ENCODE measurements at places on chromosomes 4 and X. TPM values are rescaled to one million over a fixed set of nuclear protein-coding genes. Genes with fewer than 3 reads are reported as not detected.

DNA sequence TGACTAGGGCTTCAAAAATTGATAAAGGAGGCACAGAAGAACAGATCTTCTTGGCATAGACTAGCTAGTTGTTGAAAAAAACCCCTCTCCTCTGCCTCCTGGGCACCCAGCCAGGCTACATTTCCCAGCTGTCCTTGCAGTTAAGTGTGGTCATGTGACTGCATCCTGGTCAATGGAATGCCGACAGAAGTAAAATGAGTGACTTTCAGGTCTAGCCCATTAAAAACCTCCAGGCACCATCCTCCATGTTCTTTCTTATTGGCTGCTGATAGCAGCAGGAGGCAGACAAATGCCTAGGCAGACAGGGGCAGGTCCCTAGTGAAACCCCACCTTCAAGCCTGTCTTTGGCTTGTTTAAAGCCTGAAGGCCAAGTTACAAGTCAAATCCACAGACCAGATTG is 35.3 kb downstream of the ATXN3L start:
- no peak for DNase-seq

- DNase-seq, result no peak
These were observed 67.9 kb downstream of the HAUS3 start for GRCh38 chr4:2174061-2174460.

DNA sequence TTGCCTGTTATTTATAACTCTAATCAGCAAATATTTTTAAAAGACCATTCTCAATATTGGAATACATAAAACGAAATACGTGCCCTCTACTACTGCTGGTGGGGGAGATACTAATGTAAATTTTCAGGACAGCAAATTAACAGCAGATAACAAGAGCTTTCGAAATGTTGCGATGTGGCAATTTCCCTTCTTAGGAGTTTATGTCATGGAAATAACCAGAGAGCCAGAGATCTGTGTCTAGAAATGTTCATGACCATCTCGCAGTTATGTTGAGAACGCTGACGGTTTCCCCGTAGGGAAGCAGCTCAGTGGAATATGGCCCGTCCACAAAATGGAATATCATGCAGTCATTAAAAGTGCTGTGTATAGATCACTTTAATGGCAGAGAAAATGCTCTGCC is 238.4 kb upstream of the PSAPL1 start:
- no peak for DNase-seq

POF1B gene
- total RNA-seq, result not detected

SAGE1 gene
- total RNA-seq, result not detected

DNA sequence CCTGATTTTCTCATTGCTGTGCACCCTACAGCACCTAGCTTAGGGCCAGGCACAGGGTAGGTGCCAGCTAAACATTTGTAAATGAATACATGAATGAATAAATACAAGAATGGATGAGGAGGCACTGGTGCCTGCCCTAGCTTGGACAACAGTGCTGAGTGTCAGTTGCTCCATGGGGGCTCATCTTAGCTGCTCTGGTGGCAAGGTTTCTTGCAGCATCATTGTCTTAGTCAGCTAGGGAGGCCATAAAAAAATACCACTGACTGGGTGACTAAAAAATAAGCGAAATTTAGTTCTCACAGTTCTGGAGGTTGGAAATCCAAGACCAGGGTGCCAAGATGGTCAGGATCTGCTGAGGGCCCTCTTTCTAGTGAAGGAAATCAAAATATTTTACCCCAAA is 31.2 kb downstream of the TMEM31 start:
- no peak for DNase-seq

OCRL gene
- 34.3 TPM for total RNA-seq

DNA sequence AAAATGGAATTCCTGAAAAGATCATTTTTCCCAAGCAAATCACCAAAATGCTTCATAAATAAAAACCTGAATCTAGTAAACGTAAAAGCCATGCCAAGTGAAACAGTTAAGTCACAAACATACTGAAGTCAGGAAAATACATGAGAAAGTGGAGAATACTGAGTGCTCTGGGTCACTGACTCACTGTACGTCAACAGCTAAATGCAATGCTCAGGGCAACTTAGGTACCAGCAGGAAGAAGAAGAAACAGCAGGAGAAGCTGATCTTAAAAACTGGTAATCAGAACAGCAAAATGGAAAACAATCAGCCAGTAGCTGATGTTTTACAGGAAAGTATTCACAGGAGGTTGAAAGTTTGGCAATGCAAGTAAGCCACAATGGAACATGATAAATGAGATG is 252.6 kb upstream of the ETNPPL start:
- no peak for DNase-seq

- DNase-seq, result no peak
These were observed 8.1 kb downstream of the TCEAL3 start for GRCh38 chrX:103615781-103616371.

CLCN3 gene
- 58.1 TPM for total RNA-seq

DNA sequence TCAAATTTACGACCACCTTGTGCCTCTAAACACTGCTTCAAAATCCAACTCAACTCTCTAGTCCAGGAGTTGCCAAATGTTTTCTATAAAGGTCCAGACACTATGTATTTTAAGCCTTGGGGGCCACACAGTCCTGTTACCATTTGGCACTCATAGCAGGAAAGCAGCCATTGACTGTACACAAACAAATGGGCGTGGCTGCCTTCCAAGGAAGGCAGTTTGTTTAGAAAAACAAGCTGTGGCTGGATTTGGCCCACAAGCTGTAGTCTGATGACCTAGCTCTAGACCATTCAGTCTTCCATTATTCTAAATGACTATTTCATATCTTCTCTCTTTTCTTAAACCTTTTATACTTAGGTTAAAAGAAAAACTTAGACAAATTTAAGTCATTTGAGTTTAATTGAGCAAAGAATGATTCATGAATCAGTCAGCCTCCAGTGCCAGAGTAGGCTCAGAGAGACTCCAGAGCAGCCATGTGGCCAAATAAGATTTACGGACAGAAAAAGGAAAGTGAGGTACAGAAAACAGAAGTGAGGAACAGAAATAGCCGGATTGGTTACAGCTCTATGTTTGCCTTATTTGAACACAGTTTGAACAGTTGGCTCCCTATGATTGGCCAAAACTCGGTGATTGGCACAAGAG is 825.8 kb upstream of the LCORL start:
- DNase-seq, result no peak

DNA sequence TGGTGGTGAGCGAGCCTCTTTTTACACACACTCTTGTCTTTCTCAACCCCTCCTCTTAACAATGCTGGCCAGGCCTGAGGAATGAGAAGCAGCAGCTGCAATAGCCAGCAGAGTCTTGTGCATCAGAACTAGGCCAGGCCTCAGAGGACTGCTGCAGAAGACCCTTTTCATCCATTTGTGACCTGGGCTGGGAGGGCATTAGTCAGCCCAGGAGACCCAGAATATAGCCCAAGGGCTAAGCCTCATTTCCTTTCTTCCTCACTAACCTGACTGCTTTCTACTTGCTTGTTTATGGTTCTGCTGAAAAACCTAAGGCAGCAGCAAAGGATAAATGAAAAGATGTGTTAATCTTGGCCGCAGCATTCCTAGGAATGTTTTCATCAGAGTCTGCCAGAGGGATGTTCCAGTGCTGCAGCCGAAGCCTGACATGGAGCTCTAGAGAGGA is 254.7 kb upstream of the AR start:
- DNase-seq, result no peak

DNA sequence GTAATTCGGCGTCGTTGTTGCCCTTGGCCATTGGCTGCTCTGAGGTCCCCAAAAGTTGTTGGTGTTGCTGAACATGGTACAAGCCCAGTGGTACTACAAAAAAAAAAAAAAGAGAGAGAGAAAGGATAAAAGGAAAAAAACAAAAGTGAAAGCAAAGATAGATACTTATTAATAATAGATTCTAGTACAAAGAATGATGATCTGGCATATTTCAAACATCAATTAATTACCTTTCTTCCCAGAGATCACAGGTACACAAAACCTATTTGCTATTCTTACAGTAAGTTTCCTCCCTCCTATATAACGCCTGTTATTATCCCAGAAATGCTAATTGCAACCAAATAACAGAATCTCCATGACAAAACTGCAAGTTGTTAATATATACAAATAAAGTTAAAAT is 188.9 kb downstream of the FBXW7 start:
- DNase-seq, result no peak

GRCh38 chr4:19693936-19694570 is 557.7 kb upstream of the SLIT2 start:
- DNase-seq, result no peak

DNA sequence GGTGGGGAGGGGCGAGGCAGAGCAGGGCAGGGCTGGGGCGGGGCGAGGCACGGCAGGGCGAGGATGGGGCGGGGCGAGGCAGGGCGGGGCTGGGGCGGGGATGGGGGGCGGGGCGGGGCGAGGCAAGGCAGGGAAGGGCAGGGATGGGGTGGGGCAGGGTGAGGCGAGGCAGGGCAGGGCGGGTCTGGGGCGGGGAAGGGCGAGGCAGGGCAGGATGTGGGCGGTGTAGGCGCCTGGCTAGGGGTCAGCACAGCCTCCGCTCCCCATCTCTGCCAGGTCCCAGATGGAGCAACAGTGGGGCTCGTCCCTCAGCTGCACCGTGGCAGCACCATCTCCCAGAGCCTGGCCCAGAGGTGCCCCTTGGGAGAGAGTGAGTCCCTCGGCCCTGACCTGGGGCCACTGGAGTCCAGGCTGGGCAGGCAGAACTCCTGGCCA is 4.2 kb upstream of the SRPK3 start:
- peak; percentile 11 for DNase-seq

- DNase-seq, result no peak
These were observed 159.6 kb upstream of the WDR1 start for GRCh38 chr4:10276152-10276551.

GLUD2 gene
- total RNA-seq, result 0.27 TPM

GRCh38 chrX:152810403-152810802 is 20.2 kb downstream of the CETN2 start:
- peak; percentile 43 for DNase-seq

SRPK3 gene
- not detected for total RNA-seq

FTSJ1 gene
- total RNA-seq, result 87.6 TPM

All from glutamatergic neuron (in vitro differentiated cells).